ENCODE measurements at places on chromosomes 6 and 20.

DNA sequence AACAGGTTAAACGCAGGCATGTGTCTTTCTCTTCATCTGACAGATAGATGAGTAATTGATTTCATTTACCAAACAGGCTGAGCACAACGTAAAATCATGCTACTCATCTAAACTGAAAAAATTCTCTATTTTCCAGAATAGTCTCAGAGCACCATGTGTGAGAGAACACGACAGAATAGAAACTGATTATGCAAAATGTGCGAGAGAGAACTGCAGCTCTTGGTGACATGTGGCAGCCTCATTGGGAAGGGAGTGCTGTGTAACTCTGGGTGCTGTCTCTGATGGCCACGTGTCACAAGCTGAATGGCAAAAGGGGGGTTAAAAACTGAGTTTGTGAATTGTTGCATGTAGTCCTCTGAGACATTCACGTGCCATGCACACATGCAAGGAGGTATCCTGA, 143.7 kb upstream of the ATXN1 start:
- no peak for DNase-seq

DNA sequence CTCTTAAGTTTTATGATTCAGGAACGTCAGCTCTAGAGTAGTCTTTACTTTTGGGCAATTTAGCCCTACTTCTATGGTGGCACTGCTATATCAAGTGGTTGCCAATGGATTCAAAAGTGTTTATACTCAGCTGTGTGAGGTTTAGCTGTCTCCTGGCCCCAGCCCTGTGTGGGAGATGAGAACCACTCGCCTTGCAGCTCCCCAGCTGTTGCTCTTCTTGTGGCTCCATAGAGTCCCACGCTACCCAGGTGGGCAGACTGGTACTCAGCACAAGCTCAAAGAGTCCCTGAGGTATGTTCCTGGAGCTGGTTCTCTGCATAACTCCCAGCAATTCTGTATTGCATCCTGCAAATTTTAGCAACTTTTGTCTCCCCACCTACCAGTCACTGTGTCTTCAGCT, 59.6 kb downstream of the C6orf118 start:
- no peak for DNase-seq

DNA sequence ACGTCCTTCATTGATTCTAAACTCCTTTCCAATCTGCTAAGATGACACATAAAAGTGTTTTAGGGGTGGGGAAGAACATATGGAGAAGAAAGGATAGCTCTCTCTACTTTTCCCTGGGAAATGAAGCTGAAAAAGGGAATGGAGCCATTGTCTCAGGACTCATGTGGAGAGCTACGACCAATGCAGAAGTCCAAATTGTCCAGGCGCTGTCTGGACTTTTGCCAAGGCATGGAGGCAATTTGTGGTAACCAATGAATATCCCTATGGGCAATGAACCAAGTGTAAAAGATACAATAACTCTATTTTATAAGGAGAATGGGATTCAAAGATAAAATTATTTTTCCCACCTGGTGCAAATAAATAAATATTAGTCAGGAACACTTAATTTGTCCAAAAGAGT, 16.1 kb downstream of the FBXL4 start:
- no peak for DNase-seq

DNA sequence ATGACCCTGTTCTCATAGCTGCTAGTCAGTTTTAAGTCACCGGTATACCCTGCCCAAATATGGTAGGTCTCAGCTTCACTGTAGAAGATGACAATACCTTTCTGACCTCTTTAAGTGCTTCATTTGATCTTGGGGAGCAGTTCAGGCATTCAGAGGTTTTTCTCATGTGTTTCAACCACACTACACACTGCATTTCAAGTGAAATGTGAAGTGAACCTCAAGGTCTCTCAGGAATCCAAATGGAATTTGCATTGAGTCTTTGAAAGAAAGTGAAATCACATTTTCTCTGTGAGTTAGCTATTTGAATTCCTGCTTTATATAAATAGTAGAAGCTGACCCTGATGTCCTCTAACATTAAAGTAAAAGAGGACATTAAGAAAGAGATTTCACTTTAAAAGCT, 461.6 kb downstream of the ADGRB3 start:
- DNase-seq, result no peak

- no peak for DNase-seq
Measured at GRCh38 chr6:118565311-118565960, 17.3 kb downstream of the PLN start.

DNA sequence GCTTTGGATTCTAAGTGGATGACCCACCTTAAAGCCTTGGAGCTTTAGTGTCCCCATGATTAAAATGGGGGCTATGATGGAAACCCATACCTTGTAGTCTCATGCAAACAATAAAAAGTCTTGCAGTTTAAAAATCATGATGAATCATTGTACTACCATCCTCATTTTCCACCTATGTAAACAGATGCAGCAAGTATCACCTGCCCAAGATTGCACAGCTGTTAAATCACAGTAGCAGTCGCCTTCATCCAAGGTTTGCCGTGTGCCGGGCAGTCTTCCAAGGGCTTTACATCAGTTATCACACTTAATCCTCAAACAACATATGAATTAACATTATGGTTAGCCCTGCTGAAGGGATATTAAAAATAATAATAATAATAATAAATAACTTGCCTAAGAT, 210.3 kb downstream of the FOXA2 start:
- DNase-seq, result no peak

GRCh38 chr6:105116150-105116549, 63.7 kb downstream of the POPDC3 start:
- no peak for DNase-seq

- no peak for DNase-seq
Measured at GRCh38 chr20:50200482-50201104, 10.0 kb downstream of the CEBPB start.
